ENCODE measurements at places on chromosomes 16 and 17.

DNA sequence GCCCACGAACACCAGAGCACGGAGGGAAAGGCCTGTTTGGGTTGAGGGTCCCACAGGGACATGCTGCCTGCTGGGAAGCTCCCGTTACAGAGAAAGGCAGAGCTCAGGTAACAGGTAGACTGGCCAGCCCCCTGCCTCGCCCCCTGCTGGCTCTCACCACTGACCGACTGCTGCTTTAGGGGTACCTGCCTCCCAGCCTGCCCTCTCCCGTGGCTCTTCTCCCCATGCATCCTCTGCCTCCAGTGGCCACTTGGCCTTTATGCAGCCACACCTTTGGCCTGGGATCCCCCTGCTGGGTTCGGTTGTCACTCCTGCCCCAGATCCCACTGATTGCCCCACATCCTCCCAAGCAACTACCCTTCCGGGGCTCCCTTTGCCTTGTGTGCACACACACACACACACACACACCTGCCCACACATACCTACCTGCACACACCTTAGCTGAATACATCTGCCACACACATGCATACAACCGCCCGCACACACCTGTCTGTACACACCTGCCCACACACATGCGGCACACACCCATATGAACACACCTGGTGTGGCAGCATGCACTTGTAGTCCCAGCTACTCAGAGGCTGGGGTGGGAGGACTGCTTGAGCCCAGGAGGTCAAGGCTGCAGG, 7.1 kb downstream of the MCRIP1 start:
- no peak for DNase-seq

DNA sequence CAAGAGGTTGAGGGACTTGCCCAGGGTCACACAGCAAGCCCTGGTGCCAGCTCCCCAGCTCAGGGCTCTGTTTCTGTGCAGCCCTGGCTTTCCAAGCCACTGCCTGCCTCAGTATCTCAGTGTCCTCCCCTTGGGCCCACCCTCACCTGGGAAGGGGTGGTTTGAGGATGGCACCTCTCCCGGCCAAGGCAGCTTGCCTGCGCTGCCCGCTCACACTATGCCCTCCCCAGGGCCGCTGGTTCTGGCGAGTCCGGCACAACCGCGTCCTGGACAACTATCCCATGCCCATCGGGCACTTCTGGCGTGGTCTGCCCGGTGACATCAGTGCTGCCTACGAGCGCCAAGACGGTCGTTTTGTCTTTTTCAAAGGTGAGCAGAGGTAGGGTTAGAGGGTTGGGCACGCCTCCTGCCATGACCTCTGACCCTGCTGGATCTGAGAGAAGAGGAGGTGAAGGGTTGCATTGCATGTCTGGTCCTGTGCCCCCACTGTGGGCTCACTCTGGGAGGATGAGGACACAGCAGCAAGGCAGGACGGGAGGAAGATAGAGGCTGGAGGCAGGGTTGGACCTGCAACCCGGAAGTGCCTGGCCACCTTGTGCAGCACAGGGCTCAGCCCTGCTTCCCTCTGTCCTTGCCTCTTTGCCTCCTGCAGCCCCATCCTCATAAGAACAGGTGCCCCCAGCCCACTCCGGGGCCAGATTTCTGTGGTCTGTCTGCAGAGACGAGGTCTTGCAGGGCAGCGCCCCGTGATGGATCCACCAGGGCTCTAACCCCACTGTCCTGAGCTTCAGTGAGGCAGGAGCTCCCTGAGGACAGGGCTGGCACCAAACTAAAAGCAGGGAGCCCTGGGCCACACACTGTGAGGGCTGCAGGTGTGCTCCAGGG, 16.7 kb downstream of the MMP15 start:
- no peak for DNase-seq

DNA sequence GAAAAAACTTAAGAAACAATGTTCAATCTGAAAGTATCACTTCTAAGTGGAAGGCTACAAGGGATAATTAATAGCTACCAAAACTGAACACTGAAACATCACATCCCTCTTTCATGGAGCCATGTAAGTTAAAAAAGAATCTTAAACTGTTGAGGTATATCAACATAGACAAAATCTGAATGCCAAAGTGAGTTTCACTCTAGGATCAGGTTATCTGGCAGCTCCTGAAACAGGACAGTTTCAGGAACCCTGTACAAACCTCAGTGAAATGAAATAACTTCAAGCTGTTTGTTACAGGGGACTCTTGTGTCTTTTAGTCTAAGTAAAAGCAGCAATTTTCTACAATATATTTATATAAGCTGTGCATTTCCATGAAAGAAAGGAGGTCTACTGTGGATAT, 73.2 kb downstream of the KANSL1 start:
- DNase-seq, result no peak

DNA sequence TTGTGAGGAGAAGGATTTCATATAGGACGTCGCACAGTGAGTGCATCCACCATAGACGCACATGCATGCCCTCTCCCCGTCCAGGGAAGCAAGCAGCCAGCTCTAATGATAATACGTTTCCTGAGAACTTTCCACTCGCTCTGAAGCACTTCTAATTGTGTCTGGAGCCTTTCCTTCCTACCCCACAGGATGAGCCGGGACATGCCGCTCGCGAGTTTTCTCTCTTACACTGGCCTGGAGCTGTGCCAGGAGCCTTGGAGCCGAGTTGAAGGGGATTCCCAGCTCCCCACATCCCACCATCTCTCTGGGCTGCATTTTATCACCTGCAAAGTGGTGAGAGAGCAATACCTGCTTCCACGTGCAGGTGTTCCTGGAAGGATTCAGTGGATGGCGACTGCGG, 368.1 kb downstream of the C16orf95 start:
- no peak for DNase-seq

GRCh38 chr17:27569884-27570577, 61.0 kb upstream of the LGALS9 start:
- no peak for DNase-seq

GRCh38 chr16:4661661-4662060, 31.7 kb upstream of the NUDT16L1 start:
- peak; percentile 85 for DNase-seq

- DNase-seq, result no peak
These were observed 12.9 kb upstream of the SEC14L1 start for GRCh38 chr17:77127735-77128361.

GRCh38 chr16:60648290-60648689, 1387.9 kb downstream of the CDH8 start:
- DNase-seq, result no peak

- DNase-seq, result peak; percentile 34
These were observed 43.4 kb downstream of the SLFN5 start for GRCh38 chr17:35286120-35286781.

- DNase-seq, result no peak
These were observed 139.1 kb upstream of the SDK2 start for GRCh38 chr17:73783382-73783766.

DNA sequence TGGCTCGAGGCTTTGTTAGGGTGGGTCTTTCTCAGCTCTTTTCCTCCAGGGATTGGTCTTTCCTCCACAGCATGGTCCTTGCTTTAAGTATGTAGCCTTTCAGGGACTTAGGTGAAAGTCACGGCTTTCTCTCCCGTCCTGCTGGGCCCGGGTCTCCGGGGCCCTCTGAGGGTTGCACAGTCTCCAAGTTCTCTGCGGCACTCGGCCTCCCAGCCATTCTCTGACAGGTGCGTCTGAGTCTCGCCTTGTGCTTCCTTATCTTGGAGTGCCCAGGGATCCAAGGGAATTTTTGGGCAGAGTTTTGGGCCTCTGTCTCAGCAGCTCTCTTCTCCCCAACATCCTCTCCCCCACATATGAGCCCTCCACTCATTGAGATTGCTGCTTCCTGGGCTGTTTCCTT, 36.6 kb downstream of the ZNF750 start:
- no peak for DNase-seq

GRCh38 chr16:13435873-13436474, 484.0 kb upstream of the ERCC4 start:
- DNase-seq, result no peak

DNA sequence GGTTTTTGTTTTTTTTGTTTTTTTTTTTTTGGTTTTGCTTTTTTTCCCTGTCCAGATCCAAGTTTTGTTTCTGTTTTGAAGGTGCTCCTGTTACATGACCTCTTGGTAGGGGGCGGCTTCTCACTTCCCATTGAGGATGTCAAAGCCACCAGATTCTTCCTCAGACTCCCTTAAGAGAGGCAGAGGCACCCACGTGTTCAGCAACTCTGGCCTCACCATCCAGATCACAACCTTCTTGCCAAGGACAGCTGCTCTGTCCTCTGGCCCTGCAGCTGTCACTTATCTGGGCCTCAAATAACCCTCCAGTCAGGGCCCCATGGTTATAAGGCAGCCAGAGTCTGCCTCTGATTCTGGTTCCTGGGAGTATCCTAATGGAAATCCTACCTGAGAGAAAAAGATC, 208.5 kb downstream of the STX8 start:
- no peak for DNase-seq

GRCh38 chr16:5472552-5472951, 375.0 kb upstream of the EEF2KMT start:
- DNase-seq, result no peak

DNA sequence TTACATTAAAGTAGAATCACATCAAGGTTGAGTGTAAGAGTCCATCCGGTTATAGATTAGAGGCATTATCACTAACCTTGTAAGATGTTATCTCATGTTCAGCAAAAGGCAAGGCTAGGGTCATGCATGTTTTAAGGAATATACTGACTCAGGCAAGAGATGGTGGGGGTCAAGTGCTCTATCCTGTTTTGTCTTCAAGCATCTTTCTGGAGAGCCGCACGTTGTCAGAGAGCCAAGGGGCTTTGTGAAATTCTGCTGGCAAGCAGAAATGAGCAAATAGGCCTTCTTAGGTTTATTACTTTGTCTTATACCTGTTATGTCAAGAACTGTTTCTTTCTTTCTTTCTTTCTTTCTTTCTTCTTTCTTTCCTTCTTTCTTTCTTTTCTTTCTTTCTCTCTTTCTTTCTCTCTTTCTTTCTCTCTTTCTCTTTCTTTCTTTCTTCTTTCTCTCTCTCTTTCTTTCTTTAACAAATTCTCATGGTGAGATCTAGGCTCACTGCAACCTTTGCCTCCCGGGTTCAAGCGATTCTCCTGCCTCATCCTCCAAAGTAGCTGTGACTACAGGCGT, 47.3 kb upstream of the IL34 start:
- DNase-seq, result no peak

GRCh38 chr17:41500131-41500911, 5.1 kb downstream of the KRT13 start:
- DNase-seq, result no peak

GRCh38 chr17:82666931-82667667, 18.9 kb upstream of the WDR45B start:
- no peak for DNase-seq

GRCh38 chr17:79341222-79341780, 266.7 kb downstream of the ENGASE start:
- no peak for DNase-seq

DNA sequence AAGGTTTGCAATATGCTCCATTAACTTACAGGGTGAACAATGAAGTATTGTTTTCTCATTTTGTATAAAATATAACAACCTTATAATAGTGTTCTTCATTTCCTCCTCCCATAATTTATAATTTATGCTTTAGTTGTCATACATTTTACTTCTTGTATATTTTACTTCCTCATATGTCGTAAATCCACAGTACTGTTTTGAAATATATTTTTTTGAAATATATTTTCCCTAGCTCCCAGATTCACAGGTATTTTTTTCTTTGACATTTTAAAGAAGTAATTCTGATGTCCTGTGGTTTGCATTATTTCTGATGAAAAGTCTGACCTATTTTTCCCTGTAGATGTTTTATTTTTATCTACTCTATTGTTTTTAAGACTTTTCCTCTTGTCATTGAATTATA, 52.7 kb downstream of the VMP1 start:
- DNase-seq, result no peak

- DNase-seq, result no peak
These were observed 13.5 kb upstream of the MYH10 start for GRCh38 chr17:8643855-8644506.

DNA sequence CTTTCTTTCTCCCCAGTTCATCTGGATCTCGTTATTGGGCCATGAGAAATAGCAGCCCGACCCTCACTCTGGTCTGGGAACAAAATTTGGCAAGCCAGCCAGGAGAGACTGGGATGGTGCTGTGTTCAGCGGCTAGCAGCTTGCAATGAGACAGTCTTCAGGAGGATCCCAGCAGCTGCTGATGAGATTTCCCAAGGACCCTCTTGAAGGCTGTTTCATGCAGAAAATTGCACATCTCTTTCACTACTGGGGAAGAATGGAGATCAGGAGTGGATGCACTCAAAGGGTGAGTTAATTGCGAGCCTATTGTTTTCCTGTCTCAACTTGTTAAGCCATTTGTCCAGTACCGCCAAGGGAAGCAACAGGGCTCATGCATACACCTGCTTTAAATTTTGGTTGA, 5.5 kb upstream of the COIL start:
- DNase-seq, result no peak

DNA sequence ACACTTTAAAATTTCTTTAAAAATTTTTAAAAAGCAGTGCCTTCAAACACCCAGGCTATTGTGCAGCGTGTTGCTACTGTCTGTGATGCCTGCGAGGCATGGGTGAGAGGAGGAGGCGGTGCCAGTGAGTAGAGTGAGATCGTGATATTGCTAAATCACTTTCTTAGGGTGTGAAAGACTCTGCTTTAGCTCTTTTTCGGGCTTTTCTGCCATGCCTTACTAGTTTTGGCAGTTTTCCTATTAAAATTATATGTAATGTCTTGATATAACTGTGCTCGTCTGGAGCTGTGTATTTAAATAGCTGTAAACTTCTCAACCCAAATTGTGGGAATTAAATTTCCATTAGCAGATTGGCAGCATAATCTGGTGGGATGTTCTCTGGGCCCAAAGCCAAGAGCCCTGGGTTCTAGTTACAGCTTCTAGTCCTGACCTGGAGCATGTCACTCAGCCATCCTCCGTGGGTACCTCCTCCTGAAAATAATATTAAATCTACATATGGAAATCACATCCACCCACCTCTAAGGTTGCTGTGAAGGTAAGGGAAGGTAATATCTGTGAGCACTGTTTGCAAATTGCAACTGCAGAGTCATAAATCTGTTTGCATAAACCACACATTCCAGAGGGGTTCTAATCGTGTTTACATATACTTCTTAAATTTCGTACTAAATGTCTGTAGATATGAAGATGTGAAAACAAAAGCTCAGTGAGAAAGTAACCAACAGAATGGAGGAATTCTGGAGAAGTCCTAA, 264.3 kb upstream of the CACNG5 start:
- DNase-seq, result no peak

GRCh38 chr17:65022751-65023700, 33.5 kb downstream of the GNA13 start:
- no peak for DNase-seq

DNA sequence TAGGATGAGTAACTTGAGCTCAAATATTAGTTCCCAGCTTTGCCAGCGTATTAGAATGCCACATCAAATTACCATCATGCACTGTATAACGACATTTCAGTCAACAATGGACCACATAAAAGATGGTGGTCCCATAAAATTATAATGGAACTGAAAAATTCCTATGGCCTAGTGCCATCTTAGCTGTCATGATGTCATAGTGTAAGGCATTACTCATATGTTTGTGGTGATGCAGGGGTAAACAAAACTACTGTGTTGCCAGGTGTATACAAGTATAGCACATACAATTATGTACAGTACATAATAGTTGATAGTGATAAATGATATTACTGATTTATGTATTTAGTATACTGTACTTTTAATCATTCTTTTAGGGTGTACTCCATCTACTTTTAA, 54.4 kb upstream of the NETO2 start:
- DNase-seq, result no peak

Measured in Jurkat, Clone E6-1 (cell line).